ENCODE measurements at places on chromosomes 2 and 18. TPM values are rescaled to one million over a fixed set of nuclear protein-coding genes. Genes with fewer than 3 reads are reported as not detected.

- DNase-seq: no peak
These were observed 21.9 kb downstream of the PELI1 start for GRCh38 chr2:64122358-64122757.

- no peak for DNase-seq
These were observed 9.7 kb upstream of the OTOS start for GRCh38 chr2:240149943-240150784.

- no peak for DNase-seq
These were observed 1.1 kb downstream of the CNDP2 start for GRCh38 chr18:74497324-74497676.

Gene SERPINB4
- total RNA-seq: not detected

Gene SYT4
- total RNA-seq: not detected

Gene GALNT3
- 21.3 TPM for total RNA-seq

Gene HOXD13
- total RNA-seq: not detected

All from activated T-helper 2 cell treated with anti-CD3 and anti-CD28 coated beads, Interferon-gamma antibody, Interleukin-2, Interleukin-4, amounts not matched to agents 10 μg/mL and 5 μg/mL and 100 μg/mL, durations not matched to agents 14 hours and 24 hours and 36 hours (primary cell).